ENCODE measurements at places on chromosomes 16 and 17. TPM values are rescaled to one million over a fixed set of nuclear protein-coding genes. Genes with fewer than 3 reads are reported as not detected.

The SPN gene
- not detected for polyA plus RNA-seq

The PGAP3 gene
- 4.3 TPM for polyA plus RNA-seq

The KIF22 gene
- 77.1 TPM for polyA plus RNA-seq

The MYH10 gene
- 10.5 TPM for polyA plus RNA-seq

DNA sequence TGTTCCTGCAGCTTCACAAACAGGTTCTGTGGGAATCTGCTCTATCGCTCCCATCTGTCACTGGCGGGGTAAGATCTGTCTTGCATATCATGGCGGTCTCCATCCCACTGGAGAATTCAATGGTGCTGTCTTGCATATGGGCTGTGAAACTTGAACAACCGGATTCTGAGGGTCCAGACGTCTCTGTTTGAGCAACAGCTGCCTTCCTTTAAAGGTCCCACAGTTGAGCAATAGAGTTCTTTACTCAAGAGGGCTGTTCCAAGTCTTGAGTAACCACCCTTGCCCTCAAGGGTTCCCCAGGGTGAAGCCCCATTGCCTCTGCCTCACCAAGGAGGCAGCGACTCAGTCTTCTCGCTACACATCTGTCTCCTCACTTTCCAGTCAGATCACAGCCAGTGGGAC is 50.8 kb downstream of the ZFHX3 start:
- peak; percentile 54 for DNase-seq

DNA sequence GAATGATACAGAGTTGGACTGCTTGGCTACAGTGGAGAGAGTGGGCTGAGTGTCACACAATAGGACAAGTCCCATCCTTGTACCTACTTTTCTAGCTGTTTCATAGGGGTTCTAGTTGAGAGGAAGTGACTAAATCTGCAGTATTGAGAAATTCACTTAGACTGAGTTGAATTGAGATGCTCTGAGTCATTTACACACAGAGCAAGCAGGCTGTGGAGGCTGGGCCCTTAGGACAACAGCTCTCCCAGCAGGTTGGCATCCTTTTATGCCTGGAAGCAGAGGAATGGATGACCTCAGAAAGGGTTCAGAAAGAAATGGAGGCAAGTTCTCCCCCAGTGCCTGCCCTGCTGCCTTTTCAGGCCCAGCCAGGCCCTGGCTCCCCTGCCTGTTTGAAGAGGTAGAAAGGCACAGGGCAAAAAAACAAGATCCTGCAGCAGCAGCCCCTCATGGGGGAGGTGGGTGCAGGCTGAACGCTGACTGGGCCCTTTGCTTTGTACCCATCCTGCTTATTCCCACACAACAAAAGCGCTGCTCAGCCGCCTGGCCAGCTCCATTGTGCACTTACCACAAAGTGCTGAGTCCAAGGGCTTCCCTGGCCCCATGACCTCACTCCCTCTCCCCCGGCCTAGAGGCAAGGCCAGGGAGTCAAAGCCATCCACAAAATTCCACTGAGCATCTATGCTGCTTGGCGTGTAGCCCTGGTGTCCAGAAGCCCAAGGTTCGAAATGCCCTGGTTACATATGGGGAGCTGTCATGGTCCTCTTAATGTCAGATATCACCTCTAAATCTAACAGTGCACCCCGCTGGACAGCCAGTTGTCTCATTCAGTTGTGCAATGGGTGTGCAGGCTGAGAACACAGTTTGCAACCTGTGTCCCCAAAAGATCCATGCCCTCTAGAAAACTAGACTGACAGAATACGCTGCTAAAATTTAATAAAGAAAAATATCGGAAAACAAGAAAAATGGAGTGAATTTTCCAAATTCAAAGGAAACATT is 5.4 kb upstream of the CRYBA1 start:
- peak; percentile 89 for DNase-seq

- DNase-seq: no peak
Observed at GRCh38 chr17:48441231-48441711, 11.3 kb upstream of the SKAP1 start.

- no peak for DNase-seq
Observed at GRCh38 chr17:2635241-2635640, 41.8 kb downstream of the PAFAH1B1 start.

- DNase-seq: no peak
Observed at GRCh38 chr16:78994135-78994745, 606.3 kb downstream of the MAF start.

GRCh38 chr17:78120971-78121800 is 7.4 kb downstream of the TMC6 start:
- DNase-seq: no peak

DNA sequence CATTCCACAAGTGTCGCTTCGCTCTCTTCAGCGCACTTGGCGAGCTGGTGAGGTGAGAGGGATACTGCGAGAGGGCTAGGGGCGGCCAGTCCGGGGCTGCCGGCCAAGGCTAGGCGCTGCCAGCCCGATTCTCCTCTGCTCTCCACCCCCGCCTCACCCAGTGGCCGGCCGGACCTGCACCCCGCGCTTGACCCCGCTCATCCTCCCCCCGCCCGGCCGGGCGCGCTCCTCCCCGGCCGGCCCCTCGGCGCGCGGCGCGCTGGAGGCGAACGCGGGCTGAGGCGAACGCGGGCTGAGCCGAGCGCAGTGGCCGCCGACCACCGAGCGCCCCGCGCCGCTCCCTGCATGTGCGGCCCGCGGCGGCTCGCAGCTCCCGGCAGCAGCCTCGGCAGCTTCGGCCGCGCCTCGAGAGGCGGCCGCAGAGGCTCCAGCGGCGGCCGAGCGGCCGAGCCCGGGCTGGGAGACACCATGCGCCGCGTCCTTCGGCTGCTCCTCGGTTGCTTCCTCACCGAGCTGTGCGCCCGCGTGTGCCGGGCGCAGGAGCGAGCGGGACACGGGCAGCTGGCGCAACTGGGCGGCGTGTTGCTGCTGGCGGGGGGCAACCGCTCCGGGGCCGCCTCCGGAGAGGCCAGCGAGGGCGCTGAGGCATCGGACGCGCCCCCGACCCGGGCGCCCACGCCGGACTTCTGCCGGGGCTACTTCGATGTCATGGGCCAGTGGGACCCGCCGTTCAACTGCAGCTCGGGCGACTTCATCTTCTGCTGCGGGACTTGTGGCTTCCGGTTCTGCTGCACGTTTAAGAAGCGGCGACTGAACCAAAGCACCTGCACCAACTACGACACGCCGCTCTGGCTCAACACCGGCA is at the start of gene SHISA9:
SHISA9 (plus strand) TSS at position 2 of the 865 bp plus-strand sequence.
- DNase-seq: no peak

DNA sequence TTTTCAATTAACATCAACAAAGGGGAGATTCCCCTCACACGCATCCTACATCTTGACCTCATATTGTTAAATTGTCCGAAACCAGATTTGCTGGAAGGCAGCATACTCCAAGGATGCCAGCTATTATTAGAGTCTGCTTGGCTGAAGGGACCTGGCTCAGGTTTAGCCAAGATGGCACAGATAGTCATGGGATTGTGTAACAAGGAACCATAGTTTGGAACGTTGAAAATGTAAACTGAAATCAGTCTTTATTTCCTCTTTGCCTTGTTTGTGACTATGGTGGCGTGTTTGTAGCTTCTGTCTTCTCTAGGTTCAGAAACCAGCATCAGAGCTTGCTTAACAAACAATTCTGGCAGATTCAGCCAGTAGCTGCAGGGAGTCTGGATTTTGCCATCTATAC is 5.9 kb downstream of the ARSG start:
- DNase-seq: no peak

- DNase-seq: no peak
Observed at GRCh38 chr17:73359987-73360410, 48.2 kb upstream of the CDC42EP4 start.

DNA sequence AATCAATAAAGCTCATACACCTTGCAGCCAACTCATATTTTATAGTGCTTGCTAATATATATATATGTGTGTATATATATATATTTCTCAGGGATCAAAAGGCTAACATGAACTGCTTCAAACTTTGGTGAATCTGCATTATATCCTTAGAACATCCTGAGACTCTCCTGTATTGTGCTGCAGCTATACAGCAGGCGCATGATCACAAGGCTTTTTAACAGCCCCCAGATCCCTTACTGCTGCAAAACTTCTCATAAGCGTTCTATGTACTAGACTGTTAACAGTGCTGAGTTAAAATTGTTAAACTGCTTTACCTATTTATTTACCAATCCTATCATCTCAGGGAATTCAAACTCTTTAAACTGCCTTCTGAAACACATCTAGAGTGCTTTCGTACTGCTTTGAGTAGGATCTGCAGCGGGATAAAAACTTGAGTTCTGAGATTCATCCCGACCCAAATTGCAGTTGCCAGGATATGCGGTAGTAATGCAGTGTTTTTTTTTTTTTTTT is 1.3 kb downstream of the GPATCH8 start:
- no peak for DNase-seq

Measured in foreskin keratinocyte (primary cell).